Amniotic epithelial cell (primary cell): ENCODE measurements at places on chromosomes 11 and 22.

- DNase-seq: no peak
Measured at GRCh38 chr22:19218541-19219233, 40.2 kb upstream of the SLC25A1 start.

DNA sequence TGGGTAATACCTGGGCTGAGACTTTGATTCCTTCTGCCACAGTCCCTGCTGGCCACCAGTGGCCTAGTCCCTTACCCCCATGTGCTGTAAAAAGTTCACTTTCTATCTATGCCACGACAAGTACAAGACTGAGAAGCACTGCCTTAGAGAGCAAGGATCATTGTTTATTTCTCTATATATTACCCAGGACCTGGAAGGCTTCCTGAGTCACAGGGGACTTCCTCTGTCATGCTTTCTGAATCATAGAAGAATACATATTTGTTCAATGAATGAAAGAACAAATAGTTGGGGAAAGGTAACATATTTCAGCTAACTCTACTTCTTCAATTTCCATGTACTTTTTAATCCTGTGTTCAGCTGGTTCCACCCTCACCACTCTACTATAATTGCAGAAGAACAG, 5.5 kb upstream of the SYT9 start:
- DNase-seq: no peak

- DNase-seq: peak; percentile 79
Measured at GRCh38 chr11:10878408-10879214, 20.8 kb upstream of the ZBED5 start.

DNA sequence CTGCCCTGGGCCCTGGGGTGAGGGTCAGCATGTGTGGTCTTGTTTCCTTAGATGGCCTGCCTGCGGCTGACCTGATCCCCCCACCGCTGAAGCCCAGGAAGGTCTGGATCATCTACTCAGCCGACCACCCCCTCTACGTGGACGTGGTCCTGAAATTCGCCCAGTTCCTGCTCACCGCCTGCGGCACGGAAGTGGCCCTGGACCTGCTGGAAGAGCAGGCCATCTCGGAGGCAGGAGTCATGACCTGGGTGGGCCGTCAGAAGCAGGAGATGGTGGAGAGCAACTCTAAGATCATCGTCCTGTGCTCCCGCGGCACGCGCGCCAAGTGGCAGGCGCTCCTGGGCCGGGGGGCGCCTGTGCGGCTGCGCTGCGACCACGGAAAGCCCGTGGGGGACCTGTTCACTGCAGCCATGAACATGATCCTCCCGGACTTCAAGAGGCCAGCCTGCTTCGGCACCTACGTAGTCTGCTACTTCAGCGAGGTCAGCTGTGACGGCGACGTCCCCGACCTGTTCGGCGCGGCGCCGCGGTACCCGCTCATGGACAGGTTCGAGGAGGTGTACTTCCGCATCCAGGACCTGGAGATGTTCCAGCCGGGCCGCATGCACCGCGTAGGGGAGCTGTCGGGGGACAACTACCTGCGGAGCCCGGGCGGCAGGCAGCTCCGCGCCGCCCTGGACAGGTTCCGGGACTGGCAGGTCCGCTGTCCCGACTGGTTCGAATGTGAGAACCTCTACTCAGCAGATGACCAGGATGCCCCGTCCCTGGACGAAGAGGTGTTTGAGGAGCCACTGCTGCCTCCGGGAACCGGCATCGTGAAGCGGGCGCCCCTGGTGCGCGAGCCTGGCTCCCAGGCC, 12.7 kb downstream of the TMEM121B start:
- no peak for DNase-seq

DNA sequence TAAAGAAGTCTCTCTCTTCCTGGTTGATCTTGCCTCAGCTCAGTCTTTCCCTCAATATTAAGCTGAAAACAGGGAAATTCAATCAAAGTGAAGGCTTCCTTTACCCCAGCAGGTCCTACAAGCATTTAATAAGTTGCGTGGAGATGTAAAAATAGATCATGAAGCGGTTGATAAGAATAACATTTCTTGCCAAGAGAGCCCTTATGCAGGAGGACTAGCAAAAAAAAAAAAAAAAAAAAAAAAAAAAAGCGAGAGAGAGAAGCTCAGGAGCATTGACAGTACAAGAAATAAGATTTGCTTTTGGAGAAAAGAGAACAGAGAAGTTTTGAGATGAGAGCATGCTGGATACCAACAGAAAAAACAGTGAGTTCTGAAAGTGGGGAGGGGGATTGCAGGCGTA, 112.2 kb upstream of the CLMP start:
- DNase-seq: no peak

- no peak for DNase-seq
Measured at GRCh38 chr11:10382518-10382917, 72.5 kb upstream of the AMPD3 start.

DNA sequence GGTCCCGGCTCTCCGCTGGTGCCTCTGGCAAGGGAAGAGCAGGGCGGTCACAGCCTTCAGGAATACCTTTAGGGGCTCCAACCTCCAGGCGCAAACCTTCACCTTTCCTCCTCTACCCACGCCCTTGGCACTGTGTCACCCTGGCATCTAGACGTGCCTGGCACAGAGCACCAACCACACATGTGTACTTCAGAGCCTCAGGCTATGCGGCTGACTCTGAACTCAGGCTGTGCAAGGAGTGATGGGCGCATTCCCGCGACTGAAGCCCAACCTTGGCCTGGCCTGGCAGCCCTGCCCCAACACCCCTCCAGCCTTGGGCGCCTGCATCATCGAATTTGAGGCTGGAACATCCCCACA, 11.4 kb downstream of the SCARF2 start:
- no peak for DNase-seq

GRCh38 chr11:86181379-86181778, 63.2 kb upstream of the EED start:
- DNase-seq: no peak

GRCh38 chr22:35544189-35544588, 3.6 kb downstream of the RASD2 start:
- DNase-seq: no peak

- no peak for DNase-seq
Measured at GRCh38 chr22:45649809-45650208, 21.8 kb upstream of the ATXN10 start.

- no peak for DNase-seq
Measured at GRCh38 chr11:9104580-9104979, 13.2 kb upstream of the SCUBE2 start.

DNA sequence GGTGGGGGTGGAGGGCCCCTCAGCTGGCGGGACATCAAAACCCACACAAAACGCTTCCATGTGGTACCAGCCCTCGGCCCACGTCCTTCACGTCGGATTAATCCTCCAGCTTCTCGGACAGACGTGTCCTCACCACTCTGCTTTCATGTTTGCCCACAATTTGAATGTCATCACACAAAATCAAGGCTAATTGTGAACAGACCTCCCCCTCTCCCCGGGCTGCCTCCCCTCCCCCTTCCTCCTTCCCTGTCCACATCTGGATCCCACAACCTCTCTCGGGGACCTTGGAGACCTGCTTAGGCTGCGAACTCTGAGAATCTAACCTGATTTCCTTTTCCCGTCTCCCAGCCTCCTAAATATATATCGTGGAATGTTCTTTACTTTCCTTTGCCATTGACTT, 262.9 kb downstream of the MN1 start:
- DNase-seq: no peak

DNA sequence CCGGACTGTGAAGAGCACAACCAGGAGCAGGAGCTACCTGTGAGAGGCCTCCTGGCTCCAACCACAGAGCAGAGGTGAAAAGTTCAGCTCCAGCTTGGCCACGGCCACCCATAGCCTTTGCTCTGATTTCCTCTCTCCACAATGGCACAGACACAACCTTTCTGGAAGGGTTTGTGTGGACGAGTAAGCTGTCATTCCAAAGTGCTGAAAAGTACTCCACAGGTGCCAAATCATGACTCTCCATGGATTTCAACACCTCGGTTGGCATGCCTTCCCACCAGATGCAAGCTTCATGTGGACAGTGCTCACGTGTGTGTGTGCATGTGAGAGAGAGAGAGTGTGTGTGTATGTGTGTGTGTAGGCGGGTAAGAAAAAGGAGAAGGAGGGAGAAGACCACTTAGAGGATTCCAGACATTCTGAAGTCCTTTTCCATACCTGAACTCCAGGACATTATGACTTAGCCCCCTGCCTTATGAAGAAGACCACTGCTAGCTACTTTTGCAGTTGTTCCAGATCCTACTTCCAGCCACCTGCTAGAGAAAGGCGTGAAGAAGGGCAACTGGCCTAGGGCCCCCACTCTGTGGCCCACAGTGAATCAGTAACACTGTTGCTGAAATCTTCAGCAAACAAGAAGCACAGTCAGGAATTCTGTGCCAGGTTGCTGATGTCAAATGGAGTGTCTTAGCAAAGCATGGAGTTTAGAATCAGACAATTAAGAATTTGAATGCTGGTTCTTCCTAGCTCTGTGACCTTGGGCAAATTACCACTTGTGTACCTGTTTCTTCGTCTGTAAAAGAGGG, 13.9 kb upstream of the NAV2 start:
- peak; percentile 54 for DNase-seq

- DNase-seq: peak; percentile 33
Measured at GRCh38 chr11:72224564-72225410, at the start of gene INPPL1. Gene INPPL1, plus strand, starts transcription at chr11:72224767. Its CDS starts 218 bp downstream, at chr11:72224985.

GRCh38 chr11:98895936-98896335, 124.8 kb upstream of the CNTN5 start:
- DNase-seq: no peak

DNA sequence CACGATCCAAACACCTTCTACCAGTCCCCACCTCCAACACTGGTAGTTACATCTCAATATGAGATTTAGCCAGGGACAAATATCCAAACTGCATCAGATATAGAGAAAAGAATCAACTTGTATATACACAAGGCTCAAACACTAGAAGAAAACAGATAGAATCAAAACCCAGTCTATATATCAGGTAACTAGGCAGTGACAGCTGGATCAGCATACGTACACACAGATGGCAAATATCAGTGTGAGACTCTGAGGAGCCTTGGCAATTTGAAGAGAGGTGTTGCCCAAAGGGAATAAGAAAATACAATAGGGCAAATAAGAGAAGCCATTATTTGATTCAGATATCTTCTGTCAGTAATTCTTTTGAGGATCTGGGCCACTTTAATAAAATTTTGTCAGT, 951.3 kb upstream of the CHORDC1 start:
- DNase-seq: no peak

DNA sequence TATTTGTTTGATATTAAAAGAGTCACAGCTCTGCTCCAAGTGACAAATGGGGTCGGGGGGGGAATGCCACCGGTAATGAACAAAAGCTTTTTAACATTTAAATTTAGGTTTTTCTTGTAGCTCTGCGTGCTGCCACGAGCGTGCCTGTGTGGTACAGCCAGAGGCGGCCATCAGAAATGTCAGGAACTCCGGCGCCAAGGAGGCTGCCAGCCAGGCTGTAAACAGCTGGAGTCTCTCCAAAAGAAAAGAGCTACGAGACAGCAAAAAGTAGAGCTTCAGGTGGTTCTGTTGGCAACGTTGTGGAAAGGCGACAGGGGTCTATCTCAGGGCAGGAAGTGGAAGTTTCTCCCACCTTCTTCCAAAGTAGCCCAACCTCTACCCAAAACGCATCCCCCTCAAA, 532.8 kb downstream of the OPCML start:
- DNase-seq: no peak

GRCh38 chr11:114709960-114710359, 31.6 kb downstream of the NXPE2 start:
- no peak for DNase-seq

DNA sequence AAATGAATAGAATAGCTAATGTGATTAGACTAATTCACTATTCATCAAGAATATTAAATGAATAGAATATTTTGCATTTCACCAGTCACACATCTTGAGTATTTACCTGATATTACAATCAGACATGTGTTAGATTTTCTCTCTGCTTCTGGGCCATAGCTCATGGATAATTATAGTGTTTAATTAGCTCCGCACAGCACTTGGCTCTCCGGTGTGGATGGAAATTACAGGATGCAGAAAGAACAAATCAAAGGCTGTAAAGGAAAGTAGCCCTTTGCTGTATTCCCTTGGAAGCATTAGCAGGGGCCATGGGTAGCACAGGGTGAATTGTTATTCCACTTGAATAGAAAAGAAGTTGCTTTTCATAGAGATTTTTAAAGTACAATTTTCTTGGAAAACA, 320.3 kb upstream of the SORL1-AS1 start:
- no peak for DNase-seq

DNA sequence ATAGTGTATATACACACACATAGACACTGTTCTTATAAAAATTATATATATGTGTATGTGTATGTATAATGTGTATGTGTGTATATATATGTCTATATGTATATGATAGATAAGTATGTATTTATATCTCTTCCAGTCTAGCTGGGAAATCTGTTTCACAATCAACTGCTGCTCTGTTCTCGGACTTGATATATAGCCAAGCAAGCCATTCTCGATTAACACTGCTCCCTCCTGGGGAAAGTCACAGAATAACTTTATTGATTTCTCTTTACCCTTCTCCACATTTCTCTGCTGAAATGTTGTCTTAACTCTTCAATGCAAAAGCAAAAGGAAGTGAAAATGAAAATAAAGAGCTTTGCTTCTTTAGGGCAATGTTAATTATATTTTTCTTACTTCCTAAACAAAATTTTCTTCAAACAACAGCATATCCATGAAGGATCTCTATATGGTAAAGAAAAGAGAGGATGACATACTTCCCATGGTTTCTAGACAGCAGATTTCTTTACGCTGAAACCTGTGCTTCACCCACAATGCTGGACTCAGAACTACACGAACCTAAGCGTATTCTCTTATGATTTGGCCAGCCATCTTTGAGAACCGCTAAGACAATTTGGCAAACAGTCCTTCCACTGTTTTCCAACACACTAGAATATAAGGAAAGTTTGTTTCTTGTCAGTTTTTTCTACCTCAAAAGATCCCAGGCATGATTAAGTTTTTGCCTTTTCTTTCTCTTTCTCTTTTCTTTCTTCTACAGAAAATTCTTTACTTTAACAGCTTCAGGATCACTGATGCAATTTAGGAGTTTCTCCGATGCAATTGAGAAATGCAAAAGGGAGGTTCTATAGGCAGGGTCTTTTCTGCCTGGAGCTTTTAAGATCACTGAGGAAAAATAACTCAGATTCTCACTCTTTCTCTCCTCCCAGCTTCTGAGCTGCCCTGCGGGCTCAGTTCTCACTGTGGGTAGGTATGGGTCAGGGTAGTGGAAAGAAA, 1.9 kb downstream of the BLID start:
- DNase-seq: peak; percentile 36

- DNase-seq: no peak
Measured at GRCh38 chr11:82883853-82884252, 16.4 kb downstream of the PRCP start.

GRCh38 chr11:47348859-47349258, 3.6 kb downstream of the MYBPC3 start:
- peak; percentile 48 for DNase-seq

DNA sequence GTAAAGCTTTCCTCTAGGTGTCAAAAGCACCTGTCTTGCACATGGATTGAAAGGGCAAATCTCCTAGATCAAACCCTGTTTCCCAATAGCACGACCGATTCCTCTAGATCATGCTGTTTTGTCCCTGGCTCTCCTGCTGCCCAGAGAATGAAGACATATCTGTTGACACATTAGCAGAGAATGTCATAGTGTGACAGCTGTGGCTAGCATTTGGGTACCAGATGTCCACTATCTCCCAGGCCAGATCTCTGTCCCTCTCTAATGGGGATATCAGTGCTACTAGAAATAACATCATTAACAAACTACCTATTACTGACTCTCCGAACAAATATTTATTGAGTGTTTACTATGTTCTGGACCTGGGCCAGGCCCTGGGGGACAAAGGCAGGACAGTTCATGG, 72.4 kb upstream of the ISX start:
- no peak for DNase-seq
